ENCODE measurements at places on chromosomes 1 and 21.

GRCh38 chr1:231500666-231501065 lies 27.8 kb upstream of the TSNAX start:
- no peak for DNase-seq

DNA sequence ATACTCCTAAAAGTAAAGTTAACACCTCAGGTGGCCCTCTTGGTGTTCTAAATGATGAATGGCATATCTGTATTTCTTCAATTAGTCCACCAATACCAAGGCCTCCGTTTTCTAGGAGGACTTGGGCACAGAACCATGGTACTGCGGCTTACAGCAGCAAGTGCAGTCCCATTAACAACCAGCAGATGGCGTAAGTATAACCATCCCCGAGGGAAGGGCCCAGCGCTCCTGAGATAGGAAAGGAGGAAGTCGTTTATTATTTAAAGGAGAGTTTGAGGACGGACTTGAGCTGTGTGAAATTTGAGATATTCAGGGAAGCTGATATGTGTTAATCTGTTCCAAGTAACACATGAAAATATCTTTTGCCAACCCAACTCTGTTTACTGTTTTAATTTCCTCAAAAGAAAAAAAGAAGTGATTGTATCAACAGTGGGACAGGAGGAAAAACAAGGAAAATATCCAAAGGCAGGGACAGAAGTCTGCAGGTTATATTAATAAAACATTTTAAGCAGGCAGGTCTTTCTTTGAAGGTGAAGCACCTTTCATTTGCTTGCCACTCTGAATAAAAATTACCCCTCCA lies 37.7 kb upstream of the KCNJ15 start:
- DNase-seq = peak; percentile 87

DNA sequence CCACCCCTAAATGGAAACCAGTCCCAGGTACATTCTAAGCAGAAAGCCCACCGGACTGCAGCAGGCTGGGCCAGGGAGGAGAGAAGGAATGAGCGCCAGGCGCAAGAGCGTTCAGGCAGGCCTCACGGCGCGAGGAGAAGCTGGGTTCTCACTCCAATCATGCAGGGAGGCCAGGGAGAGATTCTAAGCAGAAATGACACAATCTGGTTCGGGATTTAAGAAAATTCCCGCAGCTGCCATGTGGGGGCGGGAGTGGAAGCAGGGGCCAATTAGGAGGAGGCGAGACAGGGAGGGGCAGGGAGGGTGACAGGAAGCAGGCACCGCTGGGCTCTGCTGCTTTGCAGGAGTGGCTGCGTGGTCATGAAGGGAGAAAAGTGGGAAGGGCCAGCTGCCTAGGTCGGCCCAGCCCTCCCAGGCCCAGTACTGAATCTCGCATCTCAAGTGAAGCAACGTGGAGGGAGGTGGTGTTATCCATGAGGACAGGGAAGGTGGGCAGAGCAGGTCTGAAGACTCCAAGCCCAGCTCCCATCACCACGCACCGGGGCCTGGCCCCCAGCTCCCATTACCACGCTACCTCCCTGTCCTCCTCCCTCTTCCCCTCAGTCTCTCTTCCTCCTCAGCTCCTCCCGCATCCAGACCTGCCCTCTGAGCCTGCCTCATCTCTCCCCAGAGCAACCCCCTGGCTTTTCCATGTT lies 11.8 kb downstream of the NPHP4 start:
- peak; percentile 65 for DNase-seq

DNA sequence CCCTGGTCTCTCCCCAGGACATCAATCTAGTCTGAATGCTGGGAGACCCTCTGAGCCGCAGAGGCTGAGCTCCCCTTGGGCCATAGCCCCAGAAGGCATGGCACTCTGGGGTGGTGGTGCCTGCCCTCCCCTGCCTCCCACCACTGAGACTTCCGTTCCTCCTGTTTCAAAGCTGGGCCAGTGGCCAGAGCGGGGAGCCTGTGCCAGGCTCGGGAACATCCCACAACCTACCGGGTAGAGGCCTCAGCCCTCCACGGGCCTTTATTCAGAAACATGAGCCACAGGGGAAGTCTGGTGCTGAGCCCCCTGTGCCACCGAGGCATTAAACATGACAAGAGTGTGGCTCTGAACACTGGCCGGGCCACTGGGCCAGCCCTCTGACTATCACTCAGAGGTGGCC lies 8.1 kb downstream of the CCDC24 start:
- DNase-seq = no peak

GRCh38 chr21:36478941-36479340 lies 981 bp downstream of the CLDN14 start:
- DNase-seq = peak; percentile 14

DNA sequence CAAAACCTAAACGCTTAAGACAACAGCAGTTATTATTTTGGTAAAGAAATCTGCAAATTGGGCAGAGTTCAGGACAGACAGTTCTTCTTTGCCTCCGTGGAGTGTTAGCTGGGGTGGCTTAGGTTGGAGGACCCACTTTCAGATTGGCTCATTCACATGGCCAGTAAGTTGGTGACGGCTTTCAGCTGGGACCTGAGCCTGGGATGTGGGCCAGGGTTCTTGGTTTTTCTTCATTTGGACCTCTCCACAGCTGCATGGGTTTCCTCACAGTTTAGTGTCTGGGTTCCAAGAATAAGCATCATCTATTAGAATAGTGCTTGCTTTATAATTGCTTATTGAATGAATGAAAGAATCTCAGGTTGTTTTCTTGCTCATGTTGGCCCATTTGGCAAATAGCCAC lies 72.2 kb downstream of the ATF6 start:
- no peak for DNase-seq

DNA sequence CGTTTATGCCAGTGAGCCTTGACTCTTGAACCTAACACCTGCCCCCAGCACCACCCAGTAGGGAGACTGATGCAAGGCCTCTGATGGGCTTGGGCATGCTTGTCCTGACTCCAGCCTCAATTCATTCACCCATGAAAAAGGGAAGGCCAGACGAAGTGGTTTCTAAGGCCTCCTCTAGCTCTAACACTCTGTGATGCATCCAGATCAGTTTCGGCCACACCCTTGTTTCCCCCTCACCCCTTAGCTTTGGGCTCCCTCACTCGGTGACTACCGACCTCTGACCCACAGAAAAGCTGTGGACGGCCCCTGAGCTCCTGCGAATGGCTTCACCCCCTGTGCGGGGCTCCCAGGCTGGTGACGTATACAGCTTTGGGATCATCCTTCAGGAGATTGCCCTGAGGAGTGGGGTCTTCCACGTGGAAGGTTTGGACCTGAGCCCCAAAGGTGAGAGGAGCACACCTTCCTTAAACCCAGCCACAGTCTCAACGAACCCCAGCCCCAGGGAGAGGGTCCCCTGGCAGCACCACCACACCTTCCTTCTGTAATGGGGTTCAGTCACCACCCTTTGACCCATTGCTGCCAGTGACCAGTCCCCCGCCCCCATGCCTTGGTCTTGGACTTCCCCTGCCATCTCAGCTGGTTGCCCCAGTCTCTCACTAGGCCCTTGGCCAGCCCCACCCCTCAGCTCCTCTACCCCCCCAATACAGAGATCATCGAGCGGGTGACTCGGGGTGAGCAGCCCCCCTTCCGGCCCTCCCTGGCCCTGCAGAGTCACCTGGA lies 9.0 kb downstream of the NPR1 start:
- no peak for DNase-seq

DNA sequence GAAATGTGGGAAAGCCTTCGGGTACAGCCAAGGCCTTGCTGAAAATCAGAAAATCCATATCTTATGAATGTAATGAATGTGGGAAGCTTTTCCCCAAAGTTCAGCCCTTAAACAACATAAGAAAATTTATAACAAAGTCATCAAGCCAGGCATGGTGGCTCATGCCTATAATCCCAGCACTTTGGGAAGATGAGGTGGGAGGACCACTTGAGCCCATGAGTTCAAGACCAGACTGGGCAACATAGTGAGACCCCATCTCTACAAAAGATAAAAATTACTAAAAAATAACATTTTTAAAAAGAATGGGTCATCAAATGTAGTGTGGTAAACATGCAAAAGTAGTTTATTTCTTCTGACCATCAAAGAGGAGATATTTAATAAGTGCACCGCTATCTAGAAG lies 45.9 kb downstream of the KIAA0319L start:
- no peak for DNase-seq

DNA sequence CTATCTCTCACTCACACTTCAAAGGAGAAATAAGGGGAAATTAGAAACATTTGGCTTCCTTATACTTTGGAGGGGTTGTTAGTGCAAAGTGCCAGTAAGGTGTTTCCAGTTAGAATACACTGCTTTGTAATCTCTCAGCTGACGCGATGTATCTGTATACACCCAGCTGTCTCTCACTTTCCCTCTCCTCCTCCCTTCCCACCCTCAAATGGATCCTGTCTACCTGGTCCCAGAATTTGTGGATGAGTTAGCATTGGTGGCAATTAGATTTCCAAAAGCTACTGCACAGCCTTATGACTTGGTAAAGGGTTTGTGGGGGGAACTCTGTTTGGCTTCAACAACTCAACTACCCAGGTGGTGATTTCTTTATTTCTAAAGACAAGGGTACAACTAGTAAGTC lies 10.5 kb downstream of the ATP1B1 start:
- no peak for DNase-seq

- DNase-seq = no peak
Observed at GRCh38 chr21:17854745-17855144, 35.6 kb upstream of the C21orf91 start.

DNA sequence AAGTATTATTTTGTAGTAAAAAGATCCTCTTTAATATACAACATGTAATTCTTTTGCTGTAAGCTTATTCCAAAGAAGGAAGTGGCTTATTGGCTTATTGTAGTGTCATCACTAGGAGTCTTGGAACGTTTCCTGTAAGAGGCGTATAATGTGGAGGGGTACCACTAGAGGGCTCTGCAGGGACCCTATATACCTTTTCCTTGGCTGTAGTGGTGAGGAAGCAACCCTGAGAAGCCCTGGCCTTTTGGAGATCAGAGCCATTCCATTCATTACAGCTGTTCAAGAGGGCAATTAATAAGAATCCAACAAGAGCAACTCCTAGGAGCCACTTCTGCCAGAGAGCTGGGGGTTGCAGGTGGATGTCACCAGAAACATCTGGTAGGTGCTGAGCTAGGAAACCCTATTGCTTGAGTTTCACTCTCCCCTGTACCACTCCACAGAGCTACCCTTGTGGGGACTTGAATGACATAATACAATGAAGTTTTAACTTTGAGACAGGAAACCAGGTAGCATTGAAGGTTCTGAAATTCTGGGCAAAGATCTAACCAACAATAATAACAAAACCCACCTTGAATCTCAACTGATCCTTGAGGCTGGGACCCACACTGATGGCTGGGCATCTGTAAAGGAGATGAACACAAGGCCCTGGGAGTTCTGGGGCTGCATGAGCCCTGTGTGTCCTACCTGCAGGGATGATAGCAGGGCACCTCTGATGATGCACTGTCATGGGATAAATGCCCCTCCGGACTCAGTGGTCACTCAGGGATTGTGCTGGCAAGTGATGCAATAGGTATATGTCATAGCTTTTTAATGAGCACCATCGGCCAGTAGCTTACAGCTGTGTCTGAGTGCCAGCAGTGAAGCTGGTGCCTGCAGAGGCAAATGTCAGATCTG lies 160.2 kb upstream of the COA6 start:
- peak; percentile 6 for DNase-seq

- no peak for DNase-seq
Observed at GRCh38 chr1:114154963-114155322, 1.3 kb upstream of the SYT6 start.

GRCh38 chr1:215484171-215484939 lies 82.7 kb upstream of the KCTD3 start:
- no peak for DNase-seq

GRCh38 chr1:235997049-235997448 lies 67.8 kb downstream of the NID1 start:
- DNase-seq = no peak

GRCh38 chr1:58931756-58932155 lies 147.9 kb upstream of the JUN start:
- no peak for DNase-seq

DNA sequence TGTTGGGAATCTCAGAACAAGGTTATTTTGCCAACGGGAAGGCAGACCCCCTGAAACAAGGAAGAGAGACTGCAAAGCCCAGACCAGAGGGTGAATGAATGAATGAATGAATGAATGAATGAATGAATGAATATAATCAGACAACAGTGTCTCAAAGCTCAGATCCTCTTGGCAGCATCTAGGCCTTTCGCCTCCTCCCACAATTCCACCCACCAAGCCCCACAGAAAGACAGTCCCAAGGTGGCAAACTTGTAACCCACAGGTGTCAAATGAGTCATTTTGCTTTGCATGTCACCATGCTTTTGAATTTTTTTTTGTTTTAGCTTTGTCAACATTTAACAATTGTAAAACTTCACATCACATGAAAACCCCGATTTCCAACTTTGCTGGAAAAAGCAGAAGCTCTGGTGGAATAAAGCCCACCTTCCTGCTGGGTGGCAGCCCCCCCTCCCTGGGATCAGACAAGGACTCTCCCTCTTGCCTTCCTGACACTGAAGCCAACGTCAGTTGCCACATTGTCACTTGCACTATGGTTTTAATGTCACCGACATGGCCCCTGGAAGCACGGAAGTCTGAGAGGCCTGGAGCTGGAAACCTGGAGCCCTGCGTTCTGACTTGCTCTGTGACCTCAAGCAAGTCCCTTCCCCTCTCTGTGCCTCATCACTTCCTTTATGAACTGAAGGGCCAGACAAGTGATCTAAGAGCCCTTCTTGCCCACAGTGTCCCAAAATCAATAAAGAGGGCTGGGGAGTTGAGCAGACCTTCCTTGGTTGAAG lies 134.6 kb upstream of the RUNX3 start:
- no peak for DNase-seq

DNA sequence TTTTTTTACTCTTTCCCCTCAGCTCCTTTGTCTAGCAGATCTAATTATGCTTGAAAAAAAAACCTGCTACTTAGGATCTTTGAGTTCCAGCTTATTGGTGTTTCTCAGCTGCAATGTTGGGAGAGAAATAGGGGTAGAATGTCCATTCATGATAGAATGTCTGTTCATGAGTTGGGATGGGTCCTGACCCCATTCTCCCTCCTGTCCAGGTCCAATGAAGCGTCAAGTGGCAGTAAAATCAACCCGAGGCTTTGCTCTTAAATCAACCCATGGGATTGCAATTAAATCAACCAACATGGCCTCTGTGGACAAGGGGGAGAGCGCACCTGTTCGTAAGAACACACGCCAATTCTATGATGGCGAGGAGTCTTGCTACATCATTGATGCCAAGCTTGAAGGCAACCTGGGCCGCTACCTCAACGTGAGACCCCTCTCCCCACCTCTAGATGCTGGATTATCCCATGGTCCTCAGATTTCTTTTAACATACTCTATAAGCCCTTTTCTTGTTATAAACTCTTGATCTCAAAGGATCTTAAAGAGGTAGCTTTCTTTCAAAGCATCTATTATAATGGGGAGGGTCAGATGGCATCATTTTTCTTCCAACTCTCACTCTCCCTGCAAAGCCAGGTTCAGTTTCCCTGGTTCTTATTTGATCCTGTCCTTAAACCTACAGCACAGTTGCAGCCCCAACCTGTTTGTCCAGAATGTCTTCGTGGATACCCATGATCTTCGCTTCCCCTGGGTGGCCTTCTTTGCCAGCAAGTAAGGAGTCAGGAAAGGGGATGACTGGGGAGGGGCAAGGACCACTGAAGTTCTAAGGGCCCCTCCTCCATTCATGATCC lies 11.1 kb downstream of the CERS2 start:
- DNase-seq = no peak

GRCh38 chr1:189538271-189538670 lies 939.4 kb downstream of the BRINP3 start:
- no peak for DNase-seq

All from fibroblast of pulmonary artery (primary cell).